ENCODE measurements at places on chromosomes 13 and 19.

DNA sequence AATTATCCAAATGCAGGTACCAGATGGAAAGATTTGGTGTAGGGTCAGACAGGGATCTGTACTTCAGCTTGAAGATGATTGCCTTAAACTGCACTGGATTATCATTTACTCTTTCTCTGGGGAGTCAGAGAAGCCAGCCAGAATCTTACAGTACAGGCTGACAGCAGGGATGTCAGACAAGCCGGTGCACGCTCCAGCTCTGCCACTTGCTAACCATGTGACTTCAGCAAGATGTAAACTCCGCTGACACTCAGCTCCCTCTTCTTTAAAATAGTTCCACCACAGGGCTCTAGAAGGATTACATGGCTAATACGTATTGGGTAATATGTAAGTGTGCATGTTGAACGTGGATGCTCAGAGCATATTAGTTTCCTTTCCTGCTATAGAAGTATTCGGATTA is 251.4 kb upstream of the MAB21L1 start:
- no peaks in the 10 kb centered on the region for H3K27me3 ChIP-seq
- no peak for DNase-seq
- no peaks in the 10 kb centered on the region for H3K4me1 ChIP-seq
- no peak overlapping the region for H3K27ac ChIP-seq
- no peak overlapping the region for H3K4me3 ChIP-seq
- H3K36me3 ChIP-seq, result no peaks in the 10 kb centered on the region

GRCh38 chr19:13762635-13763235 is 1.6 kb upstream of the MRI1 start:
- H3K27me3 ChIP-seq, result no peaks in the 10 kb centered on the region
- H3K4me3 ChIP-seq, result no peak overlapping the region
- no peak for DNase-seq
- peaks cover 16% of the 10 kb centered on the region for H3K4me1 ChIP-seq
- H3K36me3 ChIP-seq, result peaks cover 18% of the 10 kb centered on the region
- H3K27ac ChIP-seq, result no peak overlapping the region

DNA sequence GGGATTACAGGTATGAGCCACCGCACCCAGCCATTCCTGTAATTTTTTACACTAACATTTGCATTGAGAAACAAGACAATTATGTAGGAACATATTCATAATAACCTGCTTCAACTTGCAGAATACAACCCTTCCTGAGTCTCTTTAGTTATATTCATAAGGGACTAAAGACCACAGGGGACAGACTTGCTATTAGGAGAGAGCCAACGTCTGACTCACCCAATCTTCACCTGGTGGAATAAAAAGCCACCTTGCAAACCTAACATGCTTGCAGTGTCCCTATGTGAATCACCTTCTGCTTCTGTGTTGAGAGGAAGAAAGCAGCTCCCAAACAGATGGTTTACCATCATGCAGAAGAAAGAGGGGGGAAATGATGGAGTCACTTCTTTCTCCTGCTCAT is 456.1 kb downstream of the PCDH9 start:
- H3K27ac ChIP-seq, result no peak overlapping the region
- H3K36me3 ChIP-seq, result no peaks in the 10 kb centered on the region
- DNase-seq, result no peak
- H3K4me1 ChIP-seq, result no peaks in the 10 kb centered on the region
- no peak overlapping the region for H3K4me3 ChIP-seq
- H3K27me3 ChIP-seq, result no peaks in the 10 kb centered on the region

GRCh38 chr19:14952767-14953166 is 11.5 kb downstream of the OR7C2 start:
- H3K27me3 ChIP-seq, result no peaks in the 10 kb centered on the region
- DNase-seq, result no peak
- H3K27ac ChIP-seq, result no peak overlapping the region
- H3K36me3 ChIP-seq, result no peaks in the 10 kb centered on the region

GRCh38 chr19:3603121-3603811 is 3.4 kb downstream of the TBXA2R start:
- no peaks in the 10 kb centered on the region for H3K27me3 ChIP-seq
- H3K4me3 ChIP-seq, result no peak overlapping the region
- H3K4me1 ChIP-seq, result peaks cover 26% of the 10 kb centered on the region
- no peaks in the 10 kb centered on the region for H3K36me3 ChIP-seq
- no peak overlapping the region for H3K27ac ChIP-seq
- no peak for DNase-seq

- no peak for DNase-seq
- no peaks in the 10 kb centered on the region for H3K36me3 ChIP-seq
Measured at GRCh38 chr19:35546532-35546931, 1.1 kb downstream of the TMEM147 start.

GRCh38 chr13:23898101-23898500 is 799 bp upstream of the C1QTNF9B start:
- H3K4me1 ChIP-seq, result peaks cover 1% of the 10 kb centered on the region
- no peaks in the 10 kb centered on the region for H3K36me3 ChIP-seq
- DNase-seq, result no peak
- no peaks in the 10 kb centered on the region for H3K27me3 ChIP-seq
- no peak overlapping the region for H3K4me3 ChIP-seq

- H3K4me1 ChIP-seq, result no peaks in the 10 kb centered on the region
- H3K4me3 ChIP-seq, result no peak overlapping the region
- no peaks in the 10 kb centered on the region for H3K27me3 ChIP-seq
Measured at GRCh38 chr19:40134866-40135265, 44.1 kb upstream of the ZNF780A start.

DNA sequence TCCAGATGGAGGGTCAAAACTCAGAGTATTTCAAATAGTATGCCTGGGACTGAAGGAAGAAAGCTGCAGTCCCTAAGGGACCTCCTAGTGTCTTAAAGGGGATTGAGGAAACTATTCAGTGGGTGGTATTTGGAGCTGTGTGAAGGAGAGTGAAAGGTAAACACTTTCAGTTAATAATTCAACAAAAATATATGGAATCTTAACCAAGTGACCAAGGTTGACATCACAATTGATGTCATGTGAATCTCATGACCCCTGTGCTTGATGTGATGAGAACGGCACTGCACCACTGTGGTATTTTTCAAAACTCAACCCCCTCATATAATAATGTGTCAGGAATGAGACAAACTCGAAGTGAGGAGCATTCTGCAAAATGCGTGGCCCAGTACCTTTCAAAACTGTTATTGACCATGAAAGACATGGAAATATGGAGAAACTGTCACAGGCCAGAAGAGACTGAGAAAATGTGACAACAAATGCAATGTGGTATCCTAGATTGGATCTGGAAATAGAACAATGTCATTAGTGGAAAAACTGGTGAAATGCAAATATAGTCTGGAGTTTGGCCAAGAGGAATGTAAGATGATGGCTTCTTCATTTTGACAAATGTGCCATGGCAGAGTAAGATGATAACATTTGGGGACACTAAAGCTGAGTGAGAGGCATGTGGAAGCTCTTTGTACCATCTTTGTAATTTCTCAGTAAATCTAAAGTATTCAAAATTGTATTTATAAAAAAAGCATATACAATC is 553.9 kb downstream of the RFC3 start:
- no peak for DNase-seq
- no peaks in the 10 kb centered on the region for H3K36me3 ChIP-seq
- H3K4me1 ChIP-seq, result no peaks in the 10 kb centered on the region
- H3K27me3 ChIP-seq, result no peaks in the 10 kb centered on the region
- no peak overlapping the region for H3K4me3 ChIP-seq

- DNase-seq, result no peak
- H3K27ac ChIP-seq, result peak overlapping the region; percentile 95
- no peaks in the 10 kb centered on the region for H3K36me3 ChIP-seq
- H3K4me1 ChIP-seq, result peaks cover 40% of the 10 kb centered on the region
- peak overlapping the region; percentile 73 for H3K4me3 ChIP-seq
Measured at GRCh38 chr13:42992764-42993122, 702 bp upstream of the EPSTI1 start.

- no peak overlapping the region for H3K4me3 ChIP-seq
- H3K4me1 ChIP-seq, result peaks cover 33% of the 10 kb centered on the region
- H3K36me3 ChIP-seq, result no peaks in the 10 kb centered on the region
- no peak for DNase-seq
Measured at GRCh38 chr19:54521860-54522513, 19.4 kb downstream of the LAIR2 start.

DNA sequence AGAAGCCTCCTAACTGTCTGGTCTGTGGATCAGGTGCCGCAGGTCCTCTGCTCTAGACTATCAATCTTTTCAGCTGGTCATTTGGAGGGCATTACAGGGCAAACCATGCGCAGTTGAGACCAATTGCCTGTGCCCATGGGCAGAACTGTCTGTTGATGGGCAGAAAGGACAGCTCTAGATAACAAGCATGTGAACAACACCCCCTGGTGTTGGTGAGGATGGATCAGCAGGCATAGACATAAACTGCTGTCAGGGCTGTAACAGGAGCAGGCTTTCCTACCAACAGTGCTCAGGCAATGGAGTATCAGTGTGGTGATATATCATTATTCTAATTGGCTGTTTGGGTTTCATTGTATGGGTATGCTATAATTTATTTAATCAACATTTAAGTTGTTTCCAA is 104.7 kb upstream of the KL start:
- no peaks in the 10 kb centered on the region for H3K4me1 ChIP-seq
- no peak overlapping the region for H3K27ac ChIP-seq

GRCh38 chr13:84050536-84050935 is 168.3 kb upstream of the SLITRK1 start:
- no peak overlapping the region for H3K4me3 ChIP-seq
- no peaks in the 10 kb centered on the region for H3K27me3 ChIP-seq
- no peak for DNase-seq
- no peaks in the 10 kb centered on the region for H3K4me1 ChIP-seq
- H3K36me3 ChIP-seq, result no peaks in the 10 kb centered on the region

All from CD4-positive, alpha-beta memory T cell (primary cell).